ENCODE measurements at places on chromosomes 5 and 9.

DNA sequence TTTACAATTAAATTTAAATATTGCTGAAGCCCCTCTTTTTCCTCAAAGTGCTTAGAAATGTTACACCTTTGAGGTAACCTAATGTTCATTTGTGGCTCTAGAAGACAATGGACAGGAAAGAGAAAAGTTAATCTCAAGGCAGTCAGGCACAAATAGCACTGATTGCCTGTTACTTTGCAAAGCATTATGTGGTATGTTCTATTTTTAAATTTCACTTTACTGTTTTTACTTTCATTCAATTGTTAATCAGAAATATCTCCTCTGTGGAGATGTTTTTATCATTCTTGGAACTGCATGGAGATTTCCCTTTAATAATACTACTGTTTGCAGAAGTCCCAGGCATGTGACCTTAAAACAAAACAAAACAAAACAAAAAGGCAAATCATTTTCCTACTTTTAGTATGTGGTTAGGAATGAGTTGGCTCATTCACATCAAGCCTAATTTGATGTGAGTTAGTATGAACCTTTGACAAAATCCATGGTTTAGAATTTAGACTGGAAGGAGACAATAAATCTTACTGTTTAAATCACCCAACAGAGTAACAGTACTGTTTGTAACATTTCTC lies 67.5 kb downstream of the CWC27 start:
- DNase-seq, result no peak

GRCh38 chr9:128021098-128021497 lies 40.3 kb upstream of the EEIG1 start:
- no peak for DNase-seq

DNA sequence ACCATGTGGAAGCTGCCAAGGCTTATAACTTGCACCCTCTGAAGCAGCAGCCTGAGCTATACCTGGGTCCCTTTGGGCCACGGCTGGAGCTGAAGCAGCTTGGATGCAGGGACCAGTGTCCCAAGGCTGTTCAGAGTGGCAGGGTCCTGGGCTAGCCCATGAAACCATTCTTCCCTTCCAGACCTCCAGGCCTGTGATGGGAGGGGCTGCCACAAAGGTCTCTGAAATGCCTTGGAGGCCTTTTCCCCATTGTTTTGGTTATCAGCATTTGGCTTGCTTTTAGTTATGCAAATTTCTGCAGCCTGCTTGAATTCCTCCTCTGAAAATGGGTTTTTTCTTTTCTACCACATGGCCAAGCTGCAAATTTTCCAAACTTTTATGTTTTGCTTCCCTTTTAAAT lies 433.7 kb upstream of the ACO1 start:
- no peak for DNase-seq

- peak; percentile 74 for DNase-seq
These were observed 850.2 kb upstream of the NUDT12 start for GRCh38 chr5:104412649-104413240.

DNA sequence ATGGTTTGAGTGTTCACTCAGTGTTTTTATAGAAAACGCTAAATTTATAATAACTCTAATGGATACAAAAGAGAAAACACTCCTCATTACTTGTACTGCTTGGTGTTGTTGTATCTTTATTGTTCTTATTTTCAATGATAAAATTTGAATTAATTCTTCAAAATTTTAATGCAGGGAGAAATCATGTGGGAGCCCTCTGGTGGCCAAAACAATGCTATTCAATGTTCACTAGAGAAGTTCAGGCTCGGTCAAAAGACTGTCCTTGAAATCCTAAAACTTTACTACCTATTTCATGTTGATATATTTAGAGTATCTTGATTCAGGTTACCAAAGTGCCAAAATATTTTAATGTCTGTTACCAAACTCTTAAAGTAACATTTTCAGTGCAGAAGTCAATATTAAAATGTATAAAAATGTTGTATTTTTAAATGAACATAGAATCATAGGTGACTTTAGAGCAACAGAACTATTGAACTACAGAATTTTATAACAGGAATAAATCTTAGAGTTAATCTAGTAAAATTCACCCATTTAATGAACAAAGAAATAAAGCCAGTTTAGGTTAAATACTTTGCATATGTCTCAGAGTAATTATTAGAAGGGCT lies 1259.8 kb downstream of the PTPRD start:
- DNase-seq, result peak; percentile 48

- no peak for DNase-seq
These were observed 44.5 kb upstream of the SLC6A19 start for GRCh38 chr5:1156754-1157460.

DNA sequence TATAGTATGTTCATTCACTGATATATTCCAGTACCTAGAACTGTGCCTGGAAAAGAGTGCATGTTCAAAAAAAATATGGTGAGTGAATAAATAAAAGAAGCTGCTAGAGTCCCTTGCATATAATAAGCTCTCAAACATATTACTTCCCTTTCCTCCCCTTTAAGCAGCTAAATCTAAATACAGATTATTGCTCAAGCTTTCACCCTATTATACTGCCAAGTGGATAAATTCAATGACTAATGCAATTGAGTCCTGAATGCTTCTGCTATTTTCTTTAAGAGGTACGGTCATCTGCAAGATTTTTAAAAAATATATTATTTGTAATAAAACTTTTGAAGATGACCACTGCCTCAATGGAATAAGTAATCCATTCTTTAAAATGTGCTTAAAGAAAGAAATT lies 248.4 kb downstream of the PLK2 start:
- DNase-seq, result no peak

- DNase-seq, result no peak
These were observed 3.2 kb upstream of the FUBP3 start for GRCh38 chr9:130576176-130576575.

GRCh38 chr9:15513335-15513734 lies 2.6 kb upstream of the PSIP1 start:
- peak; percentile 88 for DNase-seq

DNA sequence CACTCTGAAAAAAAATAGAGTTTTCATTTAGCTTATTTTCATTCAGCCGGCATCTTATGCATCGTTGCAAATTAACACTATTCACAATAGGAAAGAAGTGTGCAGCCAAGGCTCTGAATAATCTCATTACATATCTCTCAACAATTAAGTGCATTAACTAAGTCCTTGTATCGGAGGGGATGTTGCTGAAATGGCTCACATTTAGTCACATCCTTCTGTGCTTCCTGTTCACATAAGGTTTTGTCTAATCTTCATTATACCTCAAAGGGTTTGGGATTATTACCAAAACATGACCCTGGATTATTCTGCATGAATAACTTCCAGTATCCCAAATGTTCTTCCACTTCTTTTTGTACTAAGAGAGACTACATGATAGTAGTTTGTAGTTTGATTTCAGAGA lies 278.0 kb upstream of the GRIA1 start:
- DNase-seq, result peak; percentile 13

GRCh38 chr9:134541097-134541747 lies 100.4 kb upstream of the COL5A1 start:
- no peak for DNase-seq

DNA sequence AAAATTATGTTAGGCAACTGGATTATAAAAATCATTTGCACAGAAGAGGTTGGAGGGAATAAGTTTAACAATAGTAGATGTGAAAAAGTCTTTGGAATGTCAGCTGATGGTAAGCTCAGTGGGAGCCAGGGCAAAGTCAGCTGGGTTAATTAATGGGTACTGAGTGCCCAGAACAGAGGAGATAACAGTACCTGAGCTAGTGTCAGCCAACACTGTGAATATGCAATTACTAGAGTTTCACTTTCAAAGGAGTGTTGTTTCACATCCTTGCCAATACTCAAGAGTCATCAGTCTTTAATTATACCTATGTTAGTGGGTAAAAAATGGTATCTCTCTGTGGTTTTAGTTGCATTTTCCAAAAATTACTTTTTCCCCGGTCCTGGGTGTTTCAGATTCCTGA lies 135.1 kb downstream of the KIF4B start:
- peak; percentile 30 for DNase-seq

All from NCI-H69 (cell line).